Fibroblast of skin of abdomen (primary cell): ENCODE measurements at places on chromosomes 12 and 14.

GRCh38 chr12:52164624-52165023, 27.2 kb downstream of the KRT80 start:
- DNase-seq, result no peak

GRCh38 chr12:20805921-20806320, 4.6 kb upstream of the SLCO1B3 start:
- DNase-seq, result no peak

DNA sequence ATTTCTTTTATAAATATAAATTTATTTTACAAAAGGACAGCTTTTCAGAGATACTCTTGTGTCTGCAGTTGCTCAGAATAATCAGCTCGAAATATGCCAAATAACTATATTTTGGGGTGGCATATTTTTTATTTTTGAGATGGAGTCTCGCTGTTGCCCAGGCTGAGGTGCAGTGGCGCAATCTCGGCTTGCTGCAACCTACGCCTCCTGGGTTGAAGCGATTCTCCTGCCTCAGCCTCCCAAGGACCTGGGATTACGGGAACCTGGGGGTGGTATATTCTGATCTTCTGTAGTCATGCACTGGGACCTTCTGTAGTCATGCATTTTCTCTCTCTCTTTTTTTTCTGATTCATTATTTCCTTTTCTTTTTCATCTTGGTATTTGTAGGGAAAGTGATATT, 135.0 kb upstream of the AMIGO2 start:
- DNase-seq, result no peak

- no peak for DNase-seq
Measured at GRCh38 chr14:43669355-43669754, 837.7 kb downstream of the FSCB start.

DNA sequence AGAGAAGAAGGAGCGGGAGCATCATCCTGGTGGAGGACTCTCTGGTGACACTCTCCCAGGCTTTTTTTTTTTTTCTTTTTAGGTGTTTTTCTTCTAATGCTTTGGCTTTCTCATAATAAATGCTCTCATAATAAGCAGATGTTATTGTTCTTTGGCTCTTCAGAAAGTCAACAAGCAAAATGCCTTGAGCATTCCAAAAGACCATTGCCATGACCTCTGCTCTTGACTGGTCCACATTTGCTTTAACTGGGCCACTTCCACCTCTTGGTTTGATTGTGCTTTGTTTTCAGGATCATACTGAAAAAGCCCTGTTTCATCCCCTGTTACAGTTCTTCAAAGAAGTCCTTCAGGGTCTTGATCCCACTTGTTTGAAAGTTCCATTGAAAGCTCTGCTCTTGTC, 36.9 kb downstream of the CRACR2A start:
- DNase-seq, result no peak

GRCh38 chr12:46921048-46921763, 95.4 kb upstream of the SLC38A4 start:
- peak; percentile 73 for DNase-seq

GRCh38 chr14:64410084-64410774, 22.1 kb downstream of the MTHFD1 start:
- peak; percentile 32 for DNase-seq

DNA sequence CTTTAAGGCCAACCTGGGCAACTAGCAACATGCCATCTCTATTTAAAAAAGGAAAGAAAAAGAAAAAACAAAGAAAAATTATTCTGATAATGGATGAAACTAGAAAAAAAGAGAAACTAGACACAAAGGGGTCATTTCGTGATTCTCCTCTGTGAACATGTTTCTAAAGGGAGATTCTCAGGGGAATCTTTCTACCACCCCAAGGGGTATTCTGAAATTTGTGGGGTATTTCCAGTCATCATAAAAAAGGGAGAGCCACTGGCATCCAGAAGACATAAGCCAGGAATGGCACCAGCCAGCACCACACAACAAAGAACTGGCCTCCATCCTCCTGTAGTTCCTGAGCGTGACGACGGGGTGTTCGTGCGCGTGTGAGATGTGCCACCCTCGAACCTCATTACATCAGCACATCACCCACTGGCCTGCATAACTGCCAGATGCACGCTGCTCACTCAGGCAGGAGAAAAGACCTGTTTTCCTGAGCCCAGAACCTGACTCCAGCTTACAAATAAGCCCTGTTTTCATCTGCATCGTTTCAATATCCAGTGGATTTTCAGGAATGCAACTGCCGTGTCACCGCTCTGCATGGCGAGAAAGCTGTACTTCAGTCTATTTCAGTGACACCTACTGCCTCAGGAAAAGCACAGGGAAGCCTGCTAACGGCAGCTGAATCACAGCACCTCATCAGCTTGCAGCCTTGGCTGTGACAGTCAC, 23.9 kb downstream of the STX2 start:
- no peak for DNase-seq

GRCh38 chr14:89589400-89590118, 172.5 kb upstream of the FOXN3 start:
- DNase-seq, result no peak

- no peak for DNase-seq
Measured at GRCh38 chr14:50917449-50917848, 26.8 kb downstream of the PYGL start.

DNA sequence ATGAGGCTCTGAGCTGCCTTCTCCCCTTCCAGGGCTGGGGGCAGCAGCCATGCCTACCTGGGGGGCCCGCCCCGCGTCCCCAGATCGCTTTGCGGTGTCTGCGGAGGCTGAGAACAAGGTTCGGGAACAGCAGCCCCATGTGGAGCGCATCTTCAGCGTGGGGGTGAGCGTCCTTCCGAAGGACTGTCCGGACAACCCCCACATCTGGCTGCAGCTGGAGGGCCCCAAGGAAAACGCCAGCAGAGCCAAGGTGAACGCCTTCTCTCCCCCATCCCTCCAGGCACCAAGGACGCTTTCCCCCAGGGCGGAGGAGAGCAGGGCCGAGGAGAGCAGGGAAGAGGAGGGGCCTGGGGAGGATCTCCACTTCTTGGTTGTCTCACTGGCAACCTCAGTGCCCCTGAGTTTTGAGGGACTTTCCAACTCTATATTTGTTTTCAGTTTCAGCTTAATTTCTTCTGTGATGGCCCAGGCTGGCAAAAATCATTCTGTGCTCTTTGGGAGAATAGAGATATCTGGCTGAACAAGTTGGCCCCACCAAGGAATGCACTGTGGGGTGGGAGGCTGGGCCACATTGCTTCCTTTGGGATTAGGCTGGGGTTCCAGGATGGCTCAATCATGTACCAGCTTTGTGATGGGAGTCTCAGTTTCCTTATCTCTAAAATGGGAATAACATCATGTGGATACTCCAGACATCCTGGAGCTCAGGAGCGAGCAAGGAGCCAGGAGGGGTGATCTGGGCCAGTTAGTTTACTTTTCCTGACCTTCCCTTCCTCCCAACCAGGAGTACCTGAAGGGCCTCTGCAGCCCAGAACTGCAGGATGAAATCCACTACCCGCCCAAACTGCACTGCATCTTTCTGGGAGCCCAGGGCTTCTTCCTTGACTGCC, 1.2 kb downstream of the KHNYN start:
- DNase-seq, result peak; percentile 45

DNA sequence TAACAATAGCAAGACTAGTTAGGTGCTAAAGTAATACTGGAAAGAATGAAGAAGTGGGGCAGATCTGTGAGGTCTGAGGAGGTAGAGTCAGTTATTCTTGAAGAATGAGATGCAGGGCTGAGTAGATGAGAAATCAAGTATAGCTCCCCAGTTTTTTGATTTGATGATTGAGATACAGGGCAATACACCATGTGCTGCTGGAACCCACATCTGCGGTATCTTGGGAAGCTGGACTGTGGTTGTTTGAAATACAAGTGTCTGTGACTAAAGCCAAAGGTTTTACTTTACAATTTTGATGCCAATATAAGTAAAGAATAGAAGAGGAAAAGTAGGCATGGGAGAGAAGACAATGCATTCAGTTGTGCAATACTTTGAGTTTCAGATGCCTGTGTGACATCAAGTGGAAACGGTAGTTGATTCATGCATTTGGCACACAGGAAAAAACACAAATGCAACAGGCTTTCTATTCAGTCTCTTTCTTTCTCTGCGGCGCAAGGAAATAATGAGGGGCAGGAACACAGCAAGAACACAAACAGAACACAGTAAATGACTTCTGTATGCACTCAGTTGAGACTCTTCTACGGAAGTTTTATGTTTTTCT, 190.2 kb upstream of the SLC38A2 start:
- DNase-seq, result peak; percentile 81

DNA sequence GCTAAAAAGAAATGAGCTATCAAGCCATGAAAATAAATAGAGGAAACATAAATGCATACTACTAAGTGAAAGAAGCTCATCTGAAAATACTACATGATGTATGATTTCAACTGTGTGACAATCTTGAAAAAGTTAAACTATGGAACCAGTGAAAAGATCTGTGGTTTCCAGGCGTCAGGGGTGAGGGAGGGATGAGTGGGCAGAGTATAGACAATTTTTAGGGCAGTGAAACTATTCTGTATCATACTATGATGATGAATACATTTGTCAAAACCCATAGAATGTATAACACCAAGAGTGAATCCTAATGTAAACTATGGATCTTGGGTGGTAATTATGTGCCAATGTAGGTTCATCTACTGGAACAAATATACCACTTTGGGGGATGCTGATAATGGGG, 21.3 kb downstream of the SPX start:
- no peak for DNase-seq

DNA sequence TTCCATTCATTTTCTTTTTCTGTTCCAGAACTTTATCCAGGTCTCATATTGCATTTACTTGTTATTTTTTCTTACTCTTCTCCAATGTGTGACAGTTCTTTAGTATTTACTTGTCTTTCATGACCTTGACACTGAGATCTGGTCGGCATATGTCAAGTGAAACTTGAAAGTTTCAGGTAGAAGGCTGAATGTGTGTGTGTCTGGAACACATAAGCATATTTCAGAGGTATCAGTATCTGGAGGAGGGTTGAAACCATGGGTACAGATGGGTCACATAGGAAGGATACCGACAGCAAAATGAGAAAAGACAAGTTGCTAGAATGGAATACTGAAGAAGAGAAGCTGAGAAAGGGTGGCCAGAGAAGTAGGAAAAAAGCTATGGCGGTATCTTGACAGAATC, 22.5 kb upstream of the PTGDR start:
- no peak for DNase-seq

DNA sequence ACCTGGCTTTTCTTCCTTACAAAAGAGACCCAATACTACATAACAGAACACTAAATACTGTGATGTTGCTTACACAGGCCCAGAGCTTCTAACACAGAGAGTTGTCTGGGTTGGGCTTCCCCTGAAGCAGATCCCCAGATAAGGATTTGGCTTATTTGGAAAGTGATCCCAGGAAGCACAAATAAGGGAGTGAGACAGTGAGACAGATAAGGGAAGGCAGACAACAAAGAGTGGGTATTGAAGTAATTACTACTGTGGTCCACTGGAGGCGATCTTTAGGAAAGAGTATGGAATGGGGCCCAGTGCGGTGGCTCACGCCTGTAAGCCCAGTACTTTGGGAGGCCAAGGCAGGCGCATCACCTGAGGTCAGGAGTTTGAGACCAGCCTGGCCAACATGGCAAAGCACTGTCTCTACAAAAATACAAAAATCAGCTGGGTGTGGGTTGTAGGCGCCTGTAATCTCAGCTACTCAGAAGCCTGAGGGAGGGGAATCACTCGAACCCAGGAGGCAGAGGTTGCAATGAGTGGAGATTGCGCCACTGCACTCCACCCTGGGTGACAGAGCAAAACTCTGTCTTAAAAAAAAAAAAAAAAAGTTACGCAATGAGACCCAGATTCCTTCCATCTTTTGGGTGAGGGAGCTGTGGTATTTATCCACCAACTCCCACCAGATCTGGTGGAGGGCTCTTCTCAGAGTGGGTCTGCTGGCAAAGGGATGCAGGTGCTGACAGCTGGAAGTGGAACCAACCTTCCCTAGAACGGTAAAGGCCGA, 10.2 kb upstream of the C12orf43 start:
- no peak for DNase-seq

GRCh38 chr12:83769151-83769550, 1082.4 kb downstream of the TMTC2 start:
- no peak for DNase-seq

DNA sequence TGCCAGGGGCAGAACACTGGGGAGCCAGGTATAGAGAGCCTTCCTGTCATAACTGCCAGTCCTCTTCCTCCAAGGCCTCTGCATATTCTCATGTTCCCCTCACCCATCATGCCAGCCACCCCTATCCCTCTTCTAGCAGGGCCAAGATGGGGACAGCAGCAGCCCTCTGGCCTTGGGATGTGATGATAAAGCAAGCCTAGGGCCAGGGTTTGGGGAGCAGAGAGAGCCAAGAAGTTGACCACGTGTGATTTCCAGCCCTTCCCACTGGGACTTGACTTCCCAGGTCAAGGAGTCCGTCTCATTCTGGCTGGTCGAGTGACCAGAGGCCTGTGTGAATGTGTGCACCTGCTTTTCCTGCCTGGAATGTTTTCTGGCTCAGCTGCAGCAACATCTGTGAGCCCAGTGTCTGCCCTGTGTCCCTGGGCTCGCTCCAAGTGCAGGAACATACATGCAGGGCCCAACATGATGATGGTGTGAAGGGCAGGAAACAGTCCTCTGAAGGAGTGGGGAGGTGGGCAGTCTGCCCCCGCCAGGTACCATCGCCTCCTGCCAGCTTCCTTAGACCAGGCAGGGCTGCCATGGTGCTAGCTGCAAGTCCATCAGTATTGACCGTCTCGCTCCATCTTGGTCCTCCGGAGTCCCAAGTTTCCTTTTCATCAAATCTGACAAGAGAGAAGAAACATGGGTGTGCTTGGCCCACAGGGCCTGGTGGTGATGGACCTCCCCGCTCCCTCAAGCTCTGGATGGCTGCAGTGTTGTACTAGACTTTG, 21.0 kb downstream of the VASH1 start:
- no peak for DNase-seq

- peak; percentile 62 for DNase-seq
Measured at GRCh38 chr14:77014004-77014604, 14.4 kb downstream of the IRF2BPL start.

- no peak for DNase-seq
Measured at GRCh38 chr14:33837943-33838683, 112.8 kb downstream of the EGLN3 start.

GRCh38 chr12:112595410-112595809, 176.7 kb downstream of the PTPN11 start:
- no peak for DNase-seq

DNA sequence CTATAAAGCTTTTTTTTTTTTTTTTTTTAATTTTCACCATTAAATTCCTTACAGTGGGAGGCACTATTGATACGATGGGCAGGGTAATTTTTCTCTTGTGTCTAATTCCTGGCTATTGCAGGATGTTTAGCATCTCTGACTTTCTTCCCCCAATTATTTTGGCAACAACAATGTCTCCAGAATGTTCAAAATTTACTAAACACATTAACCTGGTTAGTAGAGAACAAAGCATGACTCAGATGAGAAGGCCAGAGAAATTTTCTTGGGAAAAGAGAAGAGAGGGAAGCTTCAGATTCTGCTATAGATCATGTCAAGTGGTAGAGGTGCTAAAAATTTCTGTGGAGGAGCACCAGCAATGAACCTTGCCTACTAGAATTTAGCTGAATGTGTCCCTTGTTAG, 171.5 kb upstream of the PRICKLE1 start:
- DNase-seq, result peak; percentile 31

DNA sequence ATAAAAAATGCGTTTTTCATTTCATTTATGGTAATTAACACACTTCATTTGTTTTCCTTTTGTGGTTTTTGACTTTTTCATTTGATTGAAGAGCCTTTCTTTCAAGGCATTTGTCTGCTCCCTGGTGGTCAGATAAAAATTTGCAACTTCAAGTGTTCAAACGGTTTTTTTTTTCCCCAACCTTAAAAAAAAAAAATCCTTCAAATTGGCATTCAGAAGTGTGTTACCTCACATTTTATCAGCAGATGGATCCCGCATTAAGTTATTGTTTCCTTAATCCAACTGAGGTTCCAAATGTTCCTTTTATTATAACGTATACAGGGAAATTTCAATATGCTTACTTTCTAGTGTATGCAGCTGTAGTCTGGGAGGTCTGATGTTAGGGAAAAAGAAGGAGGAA, 47.2 kb downstream of the MYF5 start:
- DNase-seq, result peak; percentile 61
